ENCODE measurements at places on chromosomes 6 and 20.
A peak's percentile ranks its signal among the peaks of the same experiment; 100 is the strongest.

- no peak for DNase-seq
Observed at GRCh38 chr20:50777373-50777772, 17.5 kb upstream of the BCAS4 start.

GRCh38 chr20:47326658-47327268, 29.7 kb downstream of the ZMYND8 start:
- no peak for DNase-seq

DNA sequence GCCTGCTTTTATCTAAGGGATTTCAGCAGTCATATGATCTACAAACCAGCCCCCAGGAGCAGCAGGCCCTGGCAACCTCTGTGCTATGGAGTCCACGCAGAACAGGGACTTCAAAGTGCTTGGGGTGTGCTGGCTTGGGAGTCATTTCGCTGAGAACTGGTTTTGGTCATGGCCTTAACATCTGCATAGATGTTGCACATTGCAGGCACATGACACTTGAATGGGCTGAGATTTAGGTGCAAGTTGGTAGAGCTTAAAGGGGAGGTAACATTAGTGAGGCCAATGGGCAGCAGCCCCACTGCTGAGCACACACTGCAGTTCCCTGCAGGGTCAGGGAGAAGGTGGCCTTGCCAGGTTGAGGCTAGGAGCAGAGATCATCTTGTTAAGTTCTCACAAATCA, 43.6 kb downstream of the RREB1 start:
- no peak for DNase-seq

GRCh38 chr20:15241681-15242080, 904.3 kb upstream of the FLRT3 start:
- DNase-seq, result no peak

GRCh38 chr20:56171087-56172012, 77.2 kb upstream of the MC3R start:
- DNase-seq, result no peak

DNA sequence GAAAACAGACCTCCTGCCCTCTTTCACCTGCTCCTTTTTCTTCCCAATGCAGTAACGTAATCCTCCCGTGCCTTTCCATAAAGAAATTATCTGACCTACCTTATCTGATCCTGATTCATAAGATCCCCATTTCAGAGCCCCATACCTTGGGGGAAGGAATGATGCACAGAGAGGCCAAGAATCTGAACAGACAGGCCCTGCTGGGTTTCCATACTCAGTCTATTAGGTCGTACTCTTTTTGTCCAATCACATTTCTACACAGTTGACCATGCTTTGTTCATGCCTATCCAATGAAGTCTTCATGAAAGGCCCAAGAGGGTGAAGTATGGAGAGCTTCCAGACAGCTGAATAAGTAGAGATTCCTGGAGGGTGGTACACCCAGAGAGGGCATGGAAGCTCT, 25.3 kb downstream of the SRPK1 start:
- no peak for DNase-seq

GRCh38 chr20:1894471-1894950, 696 bp upstream of the SIRPA start:
- DNase-seq, result peak; percentile 12

DNA sequence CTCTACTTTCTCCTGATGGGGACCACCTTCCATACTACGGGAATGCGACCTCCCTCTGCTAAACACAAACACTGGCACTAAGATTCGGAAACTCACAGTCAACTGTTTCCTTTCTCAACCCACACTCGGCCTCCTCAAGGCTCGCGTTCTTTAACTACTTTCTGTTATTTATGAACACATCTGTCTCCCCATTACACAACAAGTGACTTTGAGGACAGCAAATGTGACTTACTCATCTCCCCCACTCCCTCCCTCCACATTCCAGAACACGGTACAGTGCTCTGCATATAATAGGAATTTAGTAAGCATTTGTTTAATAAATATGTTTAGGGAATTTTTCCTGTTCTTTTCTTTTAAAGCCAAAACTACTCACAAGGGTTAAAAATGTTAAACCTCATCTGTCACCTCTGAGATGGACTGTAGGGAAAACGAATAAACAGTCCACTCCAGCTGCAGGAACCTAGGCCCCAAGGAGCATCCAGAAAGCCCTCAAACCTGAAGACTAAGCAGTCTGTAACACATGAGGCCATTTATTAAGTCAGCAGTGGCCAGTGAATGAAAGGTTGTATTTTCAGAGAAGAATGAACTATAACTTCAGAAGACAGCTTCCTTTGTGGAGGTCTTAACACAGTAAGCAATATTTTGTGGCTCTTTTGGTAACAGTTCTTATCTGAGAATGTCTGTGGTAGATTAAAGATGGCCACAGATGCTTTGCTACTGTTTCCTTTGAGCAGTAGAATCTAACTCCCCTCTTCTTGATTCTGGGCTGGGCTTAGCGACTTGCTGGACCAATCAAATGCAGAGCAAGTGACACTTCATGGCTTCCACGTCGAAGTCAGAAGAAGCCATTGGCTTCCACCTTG, 209.6 kb upstream of the DTNBP1 start:
- DNase-seq, result no peak

GRCh38 chr6:164345806-164346496, 931.4 kb downstream of the QKI start:
- no peak for DNase-seq

- DNase-seq, result no peak
Observed at GRCh38 chr6:364609-365540, 26.7 kb upstream of the IRF4 start.

- DNase-seq, result no peak
Observed at GRCh38 chr6:41688256-41688965, 47.0 kb downstream of the TFEB start.

DNA sequence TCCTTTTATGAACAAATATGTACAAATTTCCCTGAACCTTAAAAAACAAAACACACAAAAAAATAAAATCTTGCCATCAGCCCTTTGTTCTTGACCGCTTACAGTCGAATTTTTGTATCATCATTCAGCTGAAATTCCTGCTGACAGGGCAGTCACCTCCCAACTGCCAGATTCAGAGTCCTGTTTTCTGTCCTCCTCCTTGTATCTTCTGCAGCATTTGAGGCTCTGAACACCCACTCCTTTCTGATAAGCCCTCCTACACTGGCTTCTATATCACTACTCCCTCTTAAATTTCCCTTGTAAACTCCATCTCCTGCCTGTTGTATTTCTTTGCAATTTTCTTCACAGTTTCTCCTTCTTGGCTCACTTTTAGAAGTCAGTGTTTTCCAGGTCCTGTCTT, 77.8 kb upstream of the CCN6 start:
- DNase-seq, result no peak

DNA sequence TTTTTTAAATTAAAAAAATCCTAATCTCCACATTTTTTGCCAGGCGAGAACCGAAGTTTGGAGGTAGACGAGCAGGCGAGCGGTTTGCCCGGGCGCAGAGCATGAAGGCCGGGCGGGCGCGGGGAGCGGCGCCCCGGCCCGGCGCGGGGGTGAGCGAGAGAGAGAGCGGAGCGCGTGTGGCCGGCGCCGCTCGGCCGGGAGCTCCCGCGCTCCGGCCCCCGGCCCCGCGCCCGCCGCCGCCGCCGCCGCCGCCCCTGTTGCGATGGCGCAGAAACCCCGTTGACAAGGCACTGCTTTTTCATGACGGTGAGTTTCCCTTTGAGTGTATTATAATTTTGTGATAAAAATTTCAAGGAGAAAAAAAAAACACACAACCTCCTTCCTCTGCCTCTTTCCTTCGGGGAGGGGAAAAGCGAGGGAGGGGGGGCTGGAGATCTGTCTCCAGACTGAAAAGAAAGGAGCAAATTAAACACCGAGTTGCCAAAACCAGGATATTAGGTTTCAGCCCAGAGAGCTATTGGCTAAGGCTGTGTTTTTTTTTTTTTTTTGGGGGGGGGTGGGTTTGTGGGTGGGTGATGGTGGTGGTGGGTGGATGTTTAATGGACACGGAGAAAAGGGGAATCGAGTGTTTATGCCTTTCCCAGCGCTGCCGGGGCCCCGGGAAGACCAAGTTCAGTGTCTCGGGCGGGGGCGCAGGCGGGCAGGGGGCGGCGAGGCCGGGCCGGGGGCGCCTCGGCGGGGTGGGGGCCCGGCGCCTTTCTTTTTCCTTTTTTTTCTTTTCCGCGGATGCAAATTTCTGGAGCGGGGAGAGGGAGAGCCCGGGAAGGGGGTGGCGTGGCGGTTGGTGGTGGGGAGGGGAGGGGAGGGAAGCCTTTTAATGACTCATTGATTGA, at the start of gene BICRAL:
BICRAL (plus strand) TSS at position 257 of the 893 bp plus-strand sequence. CDS start 39,971 bp downstream, outside the sequence.
- peak; percentile 77 for DNase-seq

DNA sequence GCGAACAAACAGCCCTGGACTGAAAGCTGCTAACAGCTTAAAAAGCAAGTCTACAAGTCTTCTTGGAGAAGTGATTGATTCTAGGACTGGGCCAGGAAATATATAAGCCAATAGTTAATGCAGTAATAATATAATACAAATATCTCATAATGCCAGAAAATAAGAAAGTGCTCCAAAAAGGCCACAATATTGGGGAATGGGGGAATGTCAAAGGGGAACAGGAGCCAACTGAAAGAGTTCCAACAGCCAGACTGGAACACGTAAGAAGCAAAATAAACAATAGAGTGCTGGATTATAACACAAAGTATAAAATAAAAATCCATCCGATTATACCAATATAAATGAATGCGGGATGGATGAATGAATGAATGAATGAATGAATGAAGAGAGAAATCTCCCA, 295.8 kb downstream of the NRN1 start:
- no peak for DNase-seq

DNA sequence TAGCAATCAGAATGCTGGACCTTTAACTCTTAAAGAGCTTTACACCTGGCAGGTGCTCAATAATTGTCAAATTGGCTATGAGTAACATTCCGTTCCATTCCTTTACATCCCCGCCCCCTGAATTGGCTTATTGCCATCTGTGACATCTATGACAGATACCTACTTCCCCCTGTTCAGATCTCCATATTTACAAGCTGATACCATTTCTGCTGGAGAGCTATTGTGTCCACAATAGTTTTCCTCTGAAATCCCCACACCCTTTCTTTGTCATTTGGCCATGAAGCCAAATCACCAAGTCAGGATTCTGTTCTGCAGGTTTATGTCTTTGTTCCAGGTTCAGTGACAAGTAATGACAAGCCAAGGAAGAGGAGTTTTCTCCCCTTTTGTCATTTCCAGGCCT, 3.2 kb downstream of the CDH26 start:
- DNase-seq, result no peak

- no peak for DNase-seq
Observed at GRCh38 chr20:32135983-32136515, 26.5 kb downstream of the TM9SF4 start.

DNA sequence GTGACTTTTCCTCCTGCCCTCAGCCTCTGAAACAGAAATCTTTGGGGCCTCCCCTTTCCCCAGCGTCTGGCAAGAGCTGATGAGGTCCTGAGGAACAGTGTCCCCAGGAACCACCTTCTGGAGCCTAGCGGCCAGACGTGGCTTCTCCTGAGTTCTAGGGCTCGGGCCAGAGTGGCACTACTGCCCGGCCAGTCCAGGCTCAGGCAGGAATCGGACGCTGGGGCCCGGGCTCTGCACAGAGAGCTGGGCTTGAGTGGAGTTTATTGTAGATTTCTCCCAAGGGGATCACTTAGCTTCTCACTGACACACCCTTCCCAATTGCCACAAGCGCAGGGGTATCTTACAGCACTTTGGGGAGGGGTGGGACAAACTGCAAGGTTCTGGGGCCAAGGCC, 20.2 kb downstream of the SDCBP2 start:
- DNase-seq, result no peak

DNA sequence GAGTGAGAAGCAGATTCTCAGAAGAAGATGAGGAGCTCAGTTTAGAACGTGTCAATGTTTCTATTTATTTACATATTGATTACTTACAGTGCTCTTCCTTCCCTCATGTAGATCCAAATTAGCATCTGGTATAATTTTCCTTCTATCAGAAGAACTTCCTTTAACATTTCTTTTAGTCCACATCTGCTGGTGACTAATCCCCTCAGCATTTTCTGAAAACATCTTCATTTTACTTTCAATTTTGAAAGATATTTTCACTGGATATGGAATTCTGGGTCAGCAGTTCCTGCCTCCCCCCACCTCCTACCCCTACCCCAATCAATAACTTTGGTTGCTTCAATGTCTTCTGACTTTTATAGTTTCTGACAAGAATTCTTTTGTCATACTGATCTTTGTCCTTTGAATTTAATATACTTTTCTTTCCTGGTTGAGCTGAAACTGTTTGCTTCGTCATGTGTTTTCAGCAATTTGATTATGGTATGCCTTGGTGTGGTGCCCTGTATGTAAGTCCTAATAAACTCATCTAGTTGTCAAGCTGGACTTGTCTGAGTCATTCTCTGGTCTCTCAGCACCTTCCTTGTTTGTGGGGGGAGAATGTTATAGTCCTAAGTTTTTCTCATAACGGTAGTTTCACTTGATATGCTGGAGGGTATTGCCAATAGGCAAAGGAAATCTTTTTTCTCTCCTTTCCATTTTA, 57.0 kb downstream of the SMPDL3A start:
- DNase-seq, result no peak

- DNase-seq, result no peak
Observed at GRCh38 chr20:16018881-16019280, 554.4 kb downstream of the KIF16B start.

DNA sequence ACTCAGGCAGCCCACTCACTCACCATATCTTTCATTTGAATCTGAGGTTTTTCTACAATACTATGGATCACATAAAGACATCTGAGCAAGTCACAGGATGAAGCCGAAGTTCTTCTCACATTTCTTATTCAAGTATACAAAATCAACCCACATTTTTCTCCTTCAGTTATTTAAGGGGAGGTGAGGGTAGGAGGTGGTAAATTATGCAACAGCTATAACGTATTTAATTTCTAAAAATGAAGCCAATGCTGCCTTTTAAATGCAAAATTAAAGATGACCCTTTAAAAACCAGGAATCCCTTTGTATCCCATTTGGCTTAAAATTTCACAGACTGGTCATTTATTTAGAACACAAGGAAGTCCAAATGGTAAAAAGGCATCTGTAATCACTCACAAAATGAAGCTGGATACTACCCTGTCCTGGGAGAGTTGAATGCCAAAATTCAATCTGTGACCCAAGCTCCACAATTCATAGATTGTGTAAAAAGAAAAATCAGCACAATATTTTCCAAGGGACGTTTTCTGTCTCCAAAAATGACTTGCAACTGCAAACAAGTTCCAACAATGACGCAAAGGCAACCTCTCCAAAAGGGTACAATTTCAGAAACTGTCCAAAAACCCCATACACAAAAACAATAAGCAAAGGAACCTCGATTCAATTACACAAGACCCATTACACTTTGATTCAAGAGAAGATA, 48.8 kb downstream of the EPB41L2 start:
- no peak for DNase-seq

DNA sequence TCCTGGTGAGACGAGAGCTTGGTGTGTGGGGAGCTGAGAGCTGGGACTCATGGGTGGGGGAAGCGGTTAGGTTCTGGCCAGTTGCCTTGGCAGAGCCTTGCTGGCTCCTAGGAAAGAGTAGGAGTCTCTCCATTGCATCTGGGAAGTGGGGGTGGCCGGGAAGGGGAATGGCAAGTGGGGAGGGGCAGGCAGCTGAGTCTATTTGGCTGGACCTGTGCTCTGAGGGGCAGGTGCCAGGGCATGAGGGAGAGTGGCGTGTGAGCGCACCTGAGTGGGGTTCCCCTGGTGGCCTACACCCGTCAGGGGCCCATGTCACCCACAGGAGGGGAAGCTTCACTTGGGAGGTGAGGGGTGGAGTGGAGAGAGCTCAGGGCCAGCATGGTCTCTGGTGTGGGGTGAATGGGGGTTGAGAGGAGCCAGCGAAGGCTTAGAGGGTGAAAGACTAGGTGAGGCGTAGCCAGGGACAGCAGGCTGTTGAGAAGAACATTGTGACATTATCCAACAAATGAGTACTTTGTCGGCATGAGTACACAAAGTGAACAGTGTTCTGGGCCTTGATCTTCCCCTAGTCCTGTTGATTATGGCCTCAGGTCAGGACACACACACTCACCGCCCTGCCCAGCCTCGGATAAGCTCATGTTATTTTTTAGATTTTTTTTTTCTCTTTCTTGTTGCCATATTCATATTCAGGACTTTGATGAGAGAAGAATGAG, 59.8 kb downstream of the FAM120B start:
- DNase-seq, result no peak
